ENCODE measurements at places on chromosomes 1 and 21.

GRCh38 chr1:110561596-110561995 is 42.6 kb upstream of the KCNA10 start:
- DNase-seq = no peak

DNA sequence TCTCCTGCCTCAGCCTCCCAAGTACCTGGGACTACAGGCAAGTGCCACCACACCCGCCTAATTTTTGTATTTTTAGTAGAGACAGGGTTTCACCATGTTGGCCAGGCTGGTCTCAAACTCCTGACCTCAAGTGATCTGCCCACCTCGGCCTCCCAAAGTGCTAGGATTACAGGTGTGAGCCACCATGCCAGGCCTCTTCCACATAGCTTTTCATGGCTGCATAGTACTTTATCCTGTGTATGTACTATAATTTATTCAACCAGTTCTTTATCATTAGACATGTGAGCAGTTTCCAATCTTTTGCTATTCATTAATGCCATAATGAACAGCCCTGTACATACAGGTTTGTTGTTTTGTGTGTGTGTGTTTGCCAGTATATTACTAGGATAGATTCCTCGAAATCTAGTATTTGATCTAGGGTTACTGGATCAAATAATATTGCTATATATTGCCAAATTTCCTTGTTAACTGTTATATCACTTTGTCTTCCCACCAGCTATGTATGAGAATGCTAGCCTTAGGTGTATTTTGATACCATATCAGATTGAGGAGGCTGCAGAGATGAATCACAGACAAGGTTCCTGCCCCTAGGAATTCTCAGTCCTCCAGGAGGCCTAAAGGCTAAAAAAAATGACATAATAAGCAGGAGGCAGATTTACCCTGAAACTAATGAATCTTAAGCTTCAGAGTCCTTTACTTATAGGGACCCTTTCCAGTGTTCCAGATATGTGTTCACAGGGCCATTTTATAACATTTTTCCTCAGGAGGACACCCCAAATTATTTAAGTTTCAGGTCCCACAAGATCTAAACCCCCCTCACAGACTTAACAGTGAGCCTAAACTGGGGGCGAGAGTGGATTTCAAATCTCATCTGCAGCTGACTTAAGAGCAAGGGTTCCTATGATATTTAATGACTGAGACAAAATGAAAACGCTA is 2.1 kb upstream of the PDIK1L start:
- no peak for DNase-seq

GRCh38 chr1:204157962-204158361 is 6.1 kb upstream of the ETNK2 start:
- no peak for DNase-seq

GRCh38 chr1:204349602-204350001 is 10.1 kb downstream of the PLEKHA6 start:
- DNase-seq = no peak

GRCh38 chr1:19348441-19349198 is 36.5 kb downstream of the SLC66A1 start:
- DNase-seq = no peak

DNA sequence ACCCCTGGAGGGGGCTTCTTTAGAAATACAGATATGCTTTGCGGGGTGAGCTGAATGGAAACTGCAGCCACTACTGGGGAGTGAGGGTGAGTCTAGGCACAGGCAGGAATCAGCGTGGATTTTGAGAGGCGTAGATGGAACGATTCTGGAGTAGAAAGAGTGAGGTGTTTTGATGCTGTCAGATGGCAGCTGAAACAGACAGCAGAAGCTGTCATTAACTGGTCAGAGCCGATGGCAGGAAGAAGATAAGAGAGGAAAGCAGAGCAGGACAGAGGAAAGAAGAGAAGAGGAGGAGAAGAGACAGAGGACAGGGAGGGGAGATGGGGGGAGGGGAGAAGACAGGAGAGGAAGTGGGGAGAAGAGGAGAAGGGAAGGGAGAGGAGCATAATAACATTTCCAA is 138.5 kb downstream of the LRIG2 start:
- no peak for DNase-seq

DNA sequence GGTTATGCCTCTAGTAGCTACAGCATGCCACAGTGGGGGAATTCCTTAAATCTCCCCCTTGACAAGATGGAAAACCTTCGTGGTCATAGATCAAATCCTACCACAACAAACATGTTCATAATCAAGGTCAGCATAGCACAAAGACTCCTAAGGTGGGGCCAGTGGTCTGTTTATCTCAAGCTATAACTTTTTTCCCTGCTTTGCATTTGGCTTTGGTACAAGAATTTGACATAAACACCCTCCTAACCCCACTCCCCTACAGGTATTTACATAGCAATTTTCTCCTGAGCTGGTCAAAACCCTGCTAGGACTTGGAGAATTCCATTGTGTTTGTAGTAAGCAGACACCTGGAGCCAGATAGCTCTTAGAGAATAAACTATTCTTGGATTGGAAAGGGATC is 58.5 kb downstream of the HIVEP3 start:
- no peak for DNase-seq

GRCh38 chr1:230936475-230936874 is 42.2 kb downstream of the TTC13 start:
- DNase-seq = no peak

All from muscle of back (tissue), 13 donors.